ENCODE measurements at places on chromosomes 5 and 9.

GRCh38 chr9:87167161-87167560 is 219.9 kb upstream of the GAS1 start:
- DNase-seq, result no peak

DNA sequence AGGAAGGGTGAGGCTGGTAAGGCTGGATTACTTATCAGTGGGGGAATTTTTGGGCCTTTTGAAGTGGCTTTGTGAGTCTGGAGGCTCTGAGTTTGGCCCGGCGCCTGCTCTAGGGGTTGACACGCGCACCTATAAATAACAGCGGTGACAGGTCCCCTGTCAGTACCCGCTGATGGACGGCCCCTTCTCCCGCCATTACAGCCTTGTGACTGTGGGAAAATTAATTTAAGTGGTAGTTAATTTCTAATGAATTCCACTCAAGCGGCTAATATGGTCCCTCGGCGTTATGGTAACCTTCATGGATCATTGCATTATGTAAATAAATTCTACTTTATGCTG is 16.5 kb downstream of the MRPL36 start:
- DNase-seq, result no peak

DNA sequence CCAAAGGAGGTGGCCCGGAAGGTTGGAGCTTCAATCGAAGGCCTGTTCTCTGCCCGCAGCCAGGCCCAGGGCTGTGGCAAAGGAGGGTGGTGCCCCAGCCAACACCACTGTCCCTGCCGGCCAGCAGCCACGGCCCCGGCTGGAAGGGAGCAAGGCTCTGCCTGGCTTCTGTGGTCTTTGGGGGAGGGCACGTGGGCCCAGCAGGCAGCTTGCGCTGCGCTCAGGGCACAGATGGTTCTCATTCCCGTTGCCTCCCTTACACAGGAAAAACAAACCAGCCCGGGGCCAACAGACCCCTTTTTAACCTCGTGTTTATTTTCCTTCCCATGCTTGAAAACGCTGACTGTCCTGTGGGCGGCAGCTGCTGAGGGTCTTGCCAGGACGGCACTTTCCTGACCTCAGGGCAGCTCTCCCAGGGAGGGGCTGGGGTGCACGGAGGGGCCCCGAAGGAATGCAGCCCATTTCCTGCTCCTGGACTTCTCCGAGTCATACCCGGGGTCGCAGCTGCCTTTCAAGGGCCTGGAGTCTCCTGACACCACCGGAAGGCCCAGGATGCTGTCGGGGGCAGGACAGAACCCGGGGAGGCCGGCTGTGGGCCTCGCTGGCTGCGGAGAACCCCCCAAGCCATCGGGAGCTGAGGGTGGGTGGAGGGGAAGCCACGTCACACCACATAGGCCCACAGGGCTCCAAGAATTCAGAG is 1.1 kb upstream of the GPSM1 start:
- DNase-seq, result no peak

DNA sequence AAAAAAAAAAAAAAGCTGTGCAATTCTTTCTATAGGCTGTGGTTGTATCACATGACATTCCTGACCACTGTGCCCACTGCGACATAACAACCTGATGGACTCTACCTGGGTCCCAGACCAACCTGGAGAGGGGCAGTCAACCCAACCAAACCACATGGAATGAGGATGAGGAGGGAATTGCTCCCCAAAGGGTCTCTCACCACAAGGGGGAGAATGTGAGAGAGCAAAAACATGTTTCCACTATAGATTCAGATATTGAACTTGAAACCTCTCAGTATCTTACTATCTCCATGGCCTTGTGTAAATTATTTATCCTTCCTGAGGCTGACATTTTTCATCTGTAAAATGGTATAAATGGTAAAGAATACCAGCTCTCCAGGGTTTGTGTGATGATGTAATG is 66.9 kb upstream of the SV2C start:
- DNase-seq, result no peak

GRCh38 chr9:21160178-21160577 is 6.3 kb downstream of the IFNA21 start:
- no peak for DNase-seq

DNA sequence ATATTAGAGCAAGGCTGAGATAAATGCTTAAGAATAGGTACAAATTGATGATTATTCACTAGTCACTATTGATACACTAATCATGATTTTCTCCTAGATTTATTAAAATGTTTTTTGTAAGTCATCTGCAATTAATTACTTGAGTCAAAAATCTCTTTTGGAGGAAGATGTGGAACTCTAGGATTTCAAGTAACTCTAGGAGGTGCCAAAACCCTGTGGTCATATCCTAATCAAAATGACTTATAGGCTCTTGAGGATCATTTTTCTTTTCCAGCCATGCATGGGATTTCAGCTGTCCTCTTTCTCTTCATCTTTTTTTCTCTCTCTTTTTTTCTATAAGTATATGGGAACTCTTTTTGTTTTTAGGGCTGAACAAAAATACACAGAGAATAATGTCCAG is 141.8 kb upstream of the CD180 start:
- DNase-seq, result no peak

GRCh38 chr9:107462691-107463090 is 26.9 kb downstream of the KLF4 start:
- DNase-seq, result no peak

- DNase-seq, result no peak
Measured at GRCh38 chr9:5453004-5453403, 2.7 kb downstream of the CD274 start.

GRCh38 chr5:138654281-138654867 is 79.2 kb upstream of the HSPA9 start:
- no peak for DNase-seq
